ENCODE measurements at places on chromosomes 3 and 15.

- no peak for DNase-seq
These were observed 29.8 kb downstream of the KPNA1 start for GRCh38 chr3:122484985-122485384.

GRCh38 chr3:29011441-29011840 is 269.4 kb upstream of the RBMS3 start:
- no peak for DNase-seq

DNA sequence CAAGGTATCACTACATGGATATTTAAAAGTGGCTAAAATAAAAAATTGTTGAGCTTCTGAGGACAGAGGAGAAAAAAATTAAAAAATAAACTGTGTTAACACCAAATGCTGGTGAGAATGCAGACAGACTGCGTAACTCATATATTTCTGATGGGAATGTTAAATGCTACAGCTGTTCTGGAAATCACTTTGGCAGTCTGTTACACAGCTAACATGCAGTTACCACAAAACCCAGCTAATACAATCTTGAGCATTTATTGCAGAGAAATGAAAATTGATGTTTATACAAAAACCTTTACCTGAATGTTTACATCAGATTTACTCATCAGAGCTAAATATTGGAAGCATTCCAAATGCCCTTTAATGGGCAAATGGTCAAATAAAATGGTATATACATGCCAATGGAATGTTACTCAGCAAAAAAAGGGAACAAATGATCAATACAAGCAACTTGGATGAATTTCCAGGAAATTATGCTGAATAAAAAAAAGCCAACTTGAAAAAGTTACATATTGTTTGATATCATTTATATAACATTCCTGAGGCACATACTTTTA is 24.6 kb downstream of the MNS1 start:
- DNase-seq = no peak

DNA sequence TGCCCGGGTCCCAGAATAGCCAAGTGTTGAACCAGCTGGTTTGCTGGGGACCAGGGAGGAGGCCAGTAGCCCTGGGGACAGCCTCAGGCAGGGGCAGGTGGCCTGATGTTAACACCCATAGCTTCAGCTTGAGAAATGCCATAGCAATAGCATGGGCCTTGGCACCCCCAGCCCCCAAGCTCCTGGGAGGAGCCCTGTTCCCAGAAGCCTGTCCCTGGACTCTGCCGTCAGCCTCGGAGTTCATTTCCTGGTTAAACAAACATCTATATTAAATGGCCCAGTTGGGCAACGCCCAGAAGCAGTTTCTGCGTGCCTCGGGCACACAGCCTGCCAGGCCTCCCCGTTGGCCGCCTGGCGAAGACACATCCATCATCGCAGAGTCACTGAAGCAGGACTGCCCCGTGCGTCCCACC is 58.2 kb downstream of the FGD5 start:
- DNase-seq = no peak

DNA sequence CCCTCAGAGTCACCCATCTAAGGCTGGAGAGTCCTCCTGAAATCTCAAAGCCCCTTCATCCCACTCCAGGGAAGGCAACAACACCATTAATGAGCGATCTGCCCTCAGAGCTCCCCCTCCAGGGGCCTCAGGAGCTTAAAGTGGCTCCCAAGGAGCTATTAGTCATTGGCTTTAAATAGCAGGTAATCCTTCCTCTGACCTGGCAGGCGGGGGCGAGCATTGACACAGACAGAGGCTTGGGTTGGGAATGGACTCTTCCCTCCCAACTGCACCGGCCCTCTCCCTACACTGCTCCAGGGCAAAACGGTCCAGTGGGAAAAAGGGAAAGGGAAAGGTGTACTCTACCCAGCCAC is 1.4 kb downstream of the MFGE8 start:
- no peak for DNase-seq

GRCh38 chr15:47756872-47757271 is 39.6 kb downstream of the SEMA6D start:
- no peak for DNase-seq

GRCh38 chr15:85401108-85401774 is 20.8 kb downstream of the AKAP13 start:
- DNase-seq = no peak

DNA sequence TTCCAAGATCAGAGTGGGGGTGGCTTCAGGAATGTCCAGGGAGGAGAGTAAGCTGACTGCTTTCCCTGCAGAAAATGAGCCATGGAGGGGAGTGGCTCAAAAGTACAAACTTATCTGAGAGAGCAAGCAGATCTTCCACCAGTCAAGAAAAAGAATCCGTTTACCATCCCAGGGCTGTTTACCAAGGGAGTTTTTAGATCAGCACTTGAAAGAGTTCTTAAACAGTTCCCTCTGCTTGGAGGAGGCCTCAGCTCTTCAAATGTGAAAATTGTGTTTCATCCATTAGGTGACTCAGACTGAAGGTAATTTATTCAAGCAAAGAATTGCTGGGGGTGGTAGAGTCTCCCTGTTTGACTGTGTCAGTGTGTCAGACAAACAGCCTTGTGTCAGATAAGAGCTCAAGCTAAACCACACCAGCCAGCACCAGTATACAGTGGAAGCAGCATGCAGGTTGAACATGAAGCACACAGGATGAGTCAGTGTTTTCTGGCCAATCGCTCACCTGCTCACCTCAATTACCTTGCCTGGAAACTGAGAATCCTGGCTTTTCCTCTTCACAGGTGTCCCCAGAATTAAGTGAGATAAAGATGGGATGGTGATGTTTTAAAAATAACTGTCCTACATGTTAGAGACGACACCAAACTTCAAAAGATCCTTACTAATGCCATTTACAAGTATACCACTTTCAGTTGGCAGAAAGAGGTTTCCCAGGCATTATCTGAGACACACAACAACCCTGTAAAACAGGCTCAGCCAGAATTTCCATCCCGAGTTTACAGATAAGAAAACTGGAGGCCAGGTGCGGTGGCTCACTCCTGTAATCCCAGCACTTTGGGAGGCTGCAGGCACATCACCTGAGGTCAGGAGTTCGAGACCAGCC is 21.7 kb downstream of the SH3BP5 start:
- DNase-seq = no peak

GRCh38 chr3:184549796-184550577 is 11.6 kb upstream of the EPHB3 start:
- no peak for DNase-seq

DNA sequence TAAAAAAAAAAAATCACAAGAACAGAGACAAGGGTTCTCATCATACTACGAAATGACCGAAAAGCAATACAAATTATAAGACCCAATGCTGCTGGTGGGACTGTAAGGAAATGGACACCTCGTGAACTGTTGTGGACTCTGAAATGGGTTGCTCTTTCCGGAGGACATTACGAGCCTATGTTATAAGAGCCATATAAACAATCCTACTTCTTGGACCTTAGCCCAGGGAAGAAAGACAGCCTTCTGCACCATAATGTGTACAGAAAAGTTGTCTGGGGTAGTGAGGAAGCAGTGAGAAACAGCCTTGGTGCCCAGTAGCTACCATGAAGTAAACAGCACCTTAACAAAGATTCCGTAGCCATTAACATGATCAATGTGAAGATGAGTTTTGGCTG is 2.7 kb downstream of the SLC22A14 start:
- DNase-seq = no peak

DNA sequence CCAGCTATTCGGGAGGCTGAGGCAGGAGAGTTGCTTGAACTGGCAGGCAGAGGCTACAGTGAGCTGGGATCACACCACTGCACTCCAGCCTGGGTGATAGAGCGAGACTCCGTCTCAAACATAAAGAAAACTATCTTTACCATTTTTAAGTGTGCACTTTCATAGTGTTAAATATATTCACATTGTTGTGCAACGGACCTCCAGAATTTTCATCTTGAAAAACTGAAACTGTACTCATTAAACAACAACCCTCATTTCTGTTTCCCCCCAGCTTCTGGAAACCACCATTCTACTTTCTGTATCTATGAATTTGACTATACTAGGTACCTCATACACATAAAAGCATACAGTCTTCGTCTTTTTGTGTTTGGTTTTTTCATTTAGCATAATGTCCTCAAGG is 375.1 kb downstream of the SHQ1 start:
- DNase-seq = no peak

- DNase-seq = no peak
These were observed 33.0 kb downstream of the CCDC12 start for GRCh38 chr3:46943237-46944187.

DNA sequence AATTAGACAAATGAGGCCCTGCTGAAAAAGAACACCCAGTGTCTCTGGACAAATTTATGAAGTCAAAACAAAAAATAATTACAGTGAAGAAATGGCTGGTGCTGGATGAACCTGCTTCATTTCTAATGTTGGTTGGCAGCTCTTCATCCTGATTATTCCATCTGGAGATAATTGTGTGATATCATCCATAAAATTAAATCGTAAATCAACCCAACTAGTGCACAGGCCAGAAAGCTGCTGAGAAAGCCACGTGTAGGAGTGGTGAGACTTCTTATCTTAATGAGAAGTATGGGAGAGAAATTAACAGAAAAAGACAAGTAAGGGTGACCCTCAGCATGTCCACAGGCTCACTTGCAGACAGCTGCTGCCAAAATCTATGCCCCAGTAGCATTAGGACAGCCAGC is 465.2 kb upstream of the TGFBR2 start:
- DNase-seq = peak; percentile 42

DNA sequence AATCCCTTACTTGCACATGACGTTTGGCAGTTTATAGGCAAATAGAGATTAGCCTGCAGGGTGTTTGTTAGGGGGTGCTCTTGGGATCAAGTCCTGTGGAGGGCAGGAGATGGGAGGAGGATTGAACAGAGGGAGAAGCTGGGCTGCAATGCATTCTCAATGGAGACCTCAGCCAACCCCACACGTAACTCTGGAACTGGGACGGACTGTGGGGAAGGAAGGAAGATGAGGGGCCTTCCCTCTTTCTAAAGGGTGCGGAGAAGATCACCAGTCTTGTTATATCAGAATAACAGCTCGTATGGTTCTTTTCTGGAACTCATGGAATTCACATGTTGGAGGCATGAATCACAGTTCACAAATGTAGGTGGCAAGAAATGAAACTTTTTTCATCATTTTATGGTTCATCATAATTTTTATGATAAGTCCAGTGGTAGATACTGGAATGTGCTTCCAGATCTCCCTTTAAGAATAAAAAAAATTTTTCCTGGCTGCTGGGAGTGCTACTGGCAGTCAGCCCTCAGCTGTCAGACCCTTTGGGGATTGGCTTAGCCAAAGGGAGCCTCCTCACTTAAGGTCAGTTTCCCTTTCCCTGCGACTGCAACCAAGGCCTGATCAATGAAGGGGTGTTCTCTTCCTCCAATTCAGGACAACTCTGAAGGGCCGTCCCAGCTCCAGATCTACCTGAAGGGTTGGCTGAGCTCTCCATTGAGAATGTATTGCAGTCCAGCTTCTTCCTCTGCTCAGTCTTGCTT is 20.5 kb upstream of the LYZL4 start:
- DNase-seq = no peak

DNA sequence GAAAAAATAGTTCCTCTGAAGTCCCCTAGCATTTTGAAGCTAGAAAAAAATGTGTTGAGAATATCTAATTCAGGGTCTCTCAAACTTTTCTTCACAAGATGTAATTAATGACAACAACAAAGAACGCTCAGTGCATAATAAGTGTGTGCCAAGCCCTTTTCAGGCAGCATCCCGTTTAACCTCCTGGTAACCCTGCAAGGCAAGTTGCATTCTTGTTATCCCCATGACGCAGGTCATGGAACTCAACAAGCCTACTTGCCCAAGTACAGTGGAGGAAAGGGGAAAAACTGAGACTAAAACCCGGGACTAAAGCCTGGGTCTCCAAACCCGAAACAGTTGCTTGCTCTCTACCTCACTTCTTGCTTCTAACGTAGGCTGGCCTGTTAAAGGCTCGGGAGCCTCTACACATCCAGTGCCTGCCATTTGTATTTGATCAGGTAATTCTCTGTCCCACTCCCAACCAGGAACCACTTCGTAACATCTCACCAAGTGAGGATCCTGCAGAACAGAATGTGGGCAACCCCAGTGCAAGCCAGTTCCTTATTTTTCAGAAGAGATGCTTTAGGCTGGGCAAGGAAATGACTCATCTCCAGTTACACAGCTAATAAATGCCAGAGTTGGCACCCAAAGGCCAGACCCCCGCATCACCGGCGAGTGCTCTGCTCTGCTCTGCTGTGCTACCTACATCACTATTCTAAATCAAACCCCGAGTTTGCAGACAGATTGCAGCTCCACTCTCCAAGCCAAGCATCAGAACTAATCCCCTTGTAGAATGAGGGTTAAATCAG is 28.3 kb downstream of the LMCD1 start:
- no peak for DNase-seq

DNA sequence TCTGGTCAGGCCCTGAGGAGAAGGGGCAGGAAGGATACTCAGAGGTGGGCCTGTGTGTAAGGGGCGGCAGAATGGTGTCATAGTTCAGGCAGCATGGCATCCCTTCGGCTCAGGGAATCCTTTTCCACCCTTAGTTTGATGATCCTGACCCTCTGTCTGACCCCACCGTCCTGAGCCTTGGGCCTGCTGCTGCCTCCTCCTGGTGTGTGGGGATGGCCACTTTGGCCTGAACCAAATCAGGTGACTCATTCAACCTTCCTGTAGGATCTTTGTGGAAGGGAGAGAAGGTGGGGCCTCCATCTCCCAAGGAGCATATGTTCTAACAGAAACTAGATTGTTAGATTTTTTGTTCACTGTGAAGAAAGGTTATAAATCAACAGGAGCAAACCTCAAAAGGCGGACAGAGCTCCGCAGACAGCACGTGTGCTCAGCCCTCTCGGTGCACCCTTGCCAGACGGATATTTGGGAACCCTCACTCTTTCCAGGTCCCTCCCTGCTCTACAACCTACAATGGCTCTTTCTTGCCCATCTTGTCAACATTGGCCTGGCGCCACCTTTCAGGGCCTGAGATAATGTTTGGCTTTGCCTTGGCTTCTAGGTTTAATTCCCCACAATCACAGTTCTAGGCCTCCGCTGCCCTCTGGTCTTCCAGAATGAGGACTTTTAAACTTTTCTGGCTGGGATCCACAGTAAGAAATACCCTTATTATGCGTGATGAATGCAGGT is 21.7 kb downstream of the THSD4 start:
- no peak for DNase-seq

- DNase-seq = no peak
These were observed 278.0 kb downstream of the FOXP1 start for GRCh38 chr3:71305231-71306206.

DNA sequence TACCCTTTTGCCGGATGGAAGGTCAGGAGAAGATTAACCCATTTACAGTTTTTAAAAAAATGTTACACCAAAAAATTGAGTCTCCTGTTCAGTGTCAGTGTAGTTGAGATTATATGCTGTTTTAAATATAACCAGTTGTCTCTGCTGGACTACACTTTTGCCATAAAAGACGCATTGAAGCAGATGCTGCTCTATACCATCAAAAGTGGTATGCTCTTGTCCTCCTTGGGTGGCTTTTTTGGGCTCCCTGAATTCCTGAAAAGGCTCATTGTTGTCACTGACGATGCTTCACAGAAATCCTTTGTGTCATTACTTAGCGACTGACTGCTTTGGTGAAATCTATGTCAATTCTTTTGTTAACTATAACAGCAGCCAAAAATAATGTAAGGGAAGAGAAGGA is 133.9 kb upstream of the SKOR1 start:
- no peak for DNase-seq

DNA sequence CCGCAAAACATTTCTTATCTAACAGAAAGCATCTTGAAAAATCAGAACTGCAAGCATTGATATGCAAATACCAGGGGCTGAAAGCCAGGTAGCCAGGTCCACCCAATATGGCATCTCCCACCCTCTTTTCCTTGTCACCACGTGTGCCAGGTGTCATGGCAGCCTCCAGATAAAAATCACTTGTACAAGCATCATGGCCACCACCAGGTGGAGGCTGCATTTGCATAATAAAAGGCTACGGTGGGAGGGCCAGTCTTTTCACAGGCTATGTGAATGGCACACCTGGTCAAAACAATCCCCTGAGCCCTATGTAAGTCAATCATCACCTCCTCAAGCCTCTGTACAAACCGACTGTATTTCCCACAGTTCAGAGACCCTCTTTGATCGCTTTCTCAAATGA is 1233.1 kb upstream of the ALCAM start:
- DNase-seq = no peak
